NCI-H748 treated with DMSO at 0.1 percent for 48 hours (cell line): ENCODE measurements at places on chromosomes 7 and 10.

- no peak for DNase-seq
These were observed 50.4 kb downstream of the CFAP46 start for GRCh38 chr10:132892004-132892403.

DNA sequence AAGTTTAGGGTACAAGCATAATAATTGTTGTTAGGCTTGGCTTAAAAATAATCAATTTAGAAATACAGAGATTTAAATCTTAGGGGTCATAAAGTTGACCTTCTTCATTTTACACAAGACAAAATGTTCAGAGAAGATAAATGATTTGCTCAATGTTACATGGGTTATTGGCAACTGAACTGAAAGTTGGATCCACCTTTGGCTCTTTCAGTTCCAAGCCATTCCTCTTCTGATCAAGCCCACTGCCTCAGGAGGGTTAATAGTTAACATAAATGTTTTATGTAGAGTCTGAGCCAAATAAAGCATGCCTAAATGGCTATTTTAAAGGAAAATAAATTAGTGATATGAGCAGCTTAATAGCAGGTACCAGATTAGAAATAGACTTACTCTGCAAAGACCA is 79.1 kb upstream of the RHOBTB1 start:
- DNase-seq, result no peak

DNA sequence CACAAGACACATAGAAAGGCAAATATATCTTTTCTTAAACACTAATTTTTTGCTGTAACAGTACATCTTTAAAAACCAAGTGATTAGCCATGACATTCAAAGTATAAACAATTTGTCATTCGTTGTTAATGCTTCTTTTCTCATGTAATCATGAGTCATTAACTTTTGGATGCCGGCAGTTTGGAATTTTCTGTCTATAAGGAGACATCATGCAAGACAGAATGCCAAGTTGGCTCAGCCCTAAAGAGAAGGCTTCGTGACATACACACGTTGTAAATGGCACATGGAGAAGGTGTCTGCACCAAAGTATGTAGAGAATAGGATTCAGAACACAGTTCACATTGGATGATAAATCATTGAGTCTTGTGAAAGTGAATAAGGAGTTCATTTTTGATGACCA is 35.9 kb downstream of the CCDC3 start:
- no peak for DNase-seq

- DNase-seq, result no peak
These were observed 39.1 kb downstream of the ADARB2 start for GRCh38 chr10:1698185-1698584.

DNA sequence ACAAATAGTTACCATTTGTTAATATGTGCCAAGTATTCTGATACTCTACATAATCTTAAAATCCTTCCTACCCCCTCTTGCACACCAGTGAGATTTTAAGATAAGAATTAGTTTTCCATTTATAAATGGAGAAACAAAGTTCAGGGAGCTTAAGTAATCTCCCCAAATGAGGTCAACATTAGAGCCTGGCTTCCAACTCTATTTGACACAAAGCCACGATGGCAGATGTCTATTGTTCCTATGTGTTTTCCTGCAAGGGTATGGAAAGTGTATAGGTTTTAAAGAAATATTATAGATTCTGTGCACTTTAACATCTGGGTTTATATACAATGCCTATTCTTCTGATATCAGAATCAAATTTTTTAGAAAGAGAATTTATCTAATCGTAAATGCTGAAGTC is 143.9 kb upstream of the SEMA3C start:
- no peak for DNase-seq

DNA sequence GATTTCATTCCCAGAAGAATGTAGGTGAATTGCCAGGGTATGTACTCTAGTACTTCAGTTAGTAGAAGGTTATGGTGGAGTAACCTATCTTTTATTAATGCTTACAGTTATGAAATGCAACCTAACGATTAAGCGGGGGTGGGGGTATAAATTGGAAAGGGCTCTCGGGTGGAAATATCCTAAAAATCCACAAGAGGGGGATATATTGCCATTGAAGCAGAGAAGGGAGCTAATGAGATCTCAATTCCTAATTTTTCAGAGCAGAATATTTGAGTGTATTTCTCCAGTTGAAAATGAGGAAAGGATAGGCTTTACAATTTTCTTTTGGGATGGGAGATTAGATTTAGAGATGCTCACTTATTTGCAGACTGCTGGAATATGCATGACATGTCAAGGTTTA is 90.8 kb downstream of the DNAJB9 start:
- DNase-seq, result no peak
